AML-193 (cell line): ENCODE measurements at places on chromosomes 6 and 20.

GRCh38 chr6:53857318-53858094 lies 62.7 kb downstream of the LRRC1 start:
- no peak for DNase-seq

- DNase-seq: no peak
Measured at GRCh38 chr20:3405696-3406358, 1.6 kb downstream of the DNAAF9 start.

DNA sequence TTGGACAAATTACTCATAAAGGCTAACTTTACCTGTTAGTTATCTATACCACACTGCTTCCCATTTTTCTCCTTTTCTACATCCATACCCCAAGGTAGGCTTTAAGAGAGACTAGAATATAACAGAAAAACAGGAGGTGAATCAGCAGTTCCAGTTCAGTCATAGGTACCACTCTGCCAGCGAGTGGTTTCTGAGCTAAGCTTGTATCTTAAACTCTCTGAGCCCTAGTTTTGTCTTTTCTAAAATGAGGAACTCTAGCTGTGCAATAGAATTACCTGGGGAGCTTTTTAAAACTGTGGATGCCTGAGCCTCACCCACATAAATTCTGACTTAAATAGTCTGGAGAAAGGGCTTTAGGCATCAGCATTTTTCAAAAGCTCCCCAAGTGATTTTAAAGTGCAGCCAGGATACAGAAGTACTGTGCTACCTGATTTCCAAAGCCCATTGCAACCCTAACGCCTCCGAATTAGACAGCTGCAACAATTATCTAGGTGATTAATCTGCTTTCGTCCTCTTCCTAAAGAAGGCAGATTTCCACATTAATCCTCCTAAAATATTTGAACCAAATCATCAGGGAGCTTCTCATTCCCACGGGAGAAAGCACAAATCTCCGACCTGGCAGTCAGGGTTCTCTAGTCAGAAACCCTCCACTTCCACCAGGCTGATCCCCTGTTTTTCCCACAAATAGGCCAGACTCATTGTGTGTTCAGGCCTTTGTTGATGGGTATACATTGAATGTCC lies 37.4 kb upstream of the RPL7L1 start:
- no peak for DNase-seq

DNA sequence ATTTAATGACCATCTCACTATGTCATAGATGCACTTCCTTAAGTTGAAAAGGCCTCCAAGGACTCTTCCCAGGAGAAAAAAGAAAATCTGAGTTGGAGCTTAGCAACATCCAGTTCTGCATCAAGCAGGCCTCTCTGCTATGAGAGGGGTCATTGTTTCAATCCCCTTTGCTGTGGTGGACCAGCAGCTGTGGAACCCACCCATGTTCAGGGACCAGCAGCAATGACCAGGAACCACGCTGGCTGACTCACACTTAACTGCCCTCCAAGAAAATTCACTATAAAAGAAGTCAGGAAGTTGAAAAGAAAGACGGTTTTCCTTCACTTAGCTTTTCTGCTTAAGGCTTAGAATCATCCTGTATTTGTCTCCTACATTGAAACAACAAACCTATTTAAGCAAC lies 1062.4 kb upstream of the FLRT3 start:
- DNase-seq: no peak

- DNase-seq: no peak
Measured at GRCh38 chr20:3628502-3629314, 34.5 kb downstream of the GFRA4 start.

GRCh38 chr6:137405806-137406205 lies 88.4 kb downstream of the OLIG3 start:
- no peak for DNase-seq

DNA sequence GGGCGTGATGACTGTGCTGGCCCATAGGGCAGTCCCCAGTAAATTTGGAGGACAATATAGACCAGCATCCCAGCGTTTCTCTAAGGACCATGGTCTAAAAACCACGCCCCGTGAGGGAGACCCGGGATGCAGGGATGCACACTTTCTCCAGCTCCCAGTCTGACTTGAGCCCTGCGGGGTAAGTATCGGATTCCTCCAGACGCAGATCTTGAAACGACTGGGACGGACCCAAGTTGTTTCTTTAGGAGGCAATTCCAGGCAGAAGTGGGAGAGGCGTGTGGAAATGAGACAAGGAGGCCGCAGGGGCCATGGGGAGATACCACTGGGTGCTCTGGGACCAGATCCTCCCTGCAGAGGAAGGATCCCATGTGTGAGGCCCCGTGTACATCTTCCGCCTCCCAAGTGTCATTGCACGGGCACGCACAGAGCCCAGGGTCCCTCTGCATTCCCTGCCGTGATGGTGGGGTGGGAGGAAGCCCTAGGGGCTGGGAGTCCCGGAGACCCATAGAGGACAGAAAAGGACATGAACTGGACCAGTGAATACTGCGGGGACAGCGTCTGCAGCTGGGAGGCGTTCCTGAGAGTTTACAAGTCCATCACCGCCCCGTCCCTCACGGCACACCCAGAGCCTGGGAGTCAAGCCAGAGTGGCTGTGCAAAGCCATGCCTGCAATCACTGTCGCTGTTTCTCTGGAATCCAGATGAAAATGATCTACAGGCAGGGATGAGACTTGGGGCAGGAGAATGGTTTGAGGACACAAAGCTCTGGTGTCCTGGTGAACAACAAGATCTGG lies 522.9 kb downstream of the CDH26 start:
- DNase-seq: no peak

GRCh38 chr6:44712353-44713111 lies 325.0 kb downstream of the CDC5L start:
- DNase-seq: no peak

DNA sequence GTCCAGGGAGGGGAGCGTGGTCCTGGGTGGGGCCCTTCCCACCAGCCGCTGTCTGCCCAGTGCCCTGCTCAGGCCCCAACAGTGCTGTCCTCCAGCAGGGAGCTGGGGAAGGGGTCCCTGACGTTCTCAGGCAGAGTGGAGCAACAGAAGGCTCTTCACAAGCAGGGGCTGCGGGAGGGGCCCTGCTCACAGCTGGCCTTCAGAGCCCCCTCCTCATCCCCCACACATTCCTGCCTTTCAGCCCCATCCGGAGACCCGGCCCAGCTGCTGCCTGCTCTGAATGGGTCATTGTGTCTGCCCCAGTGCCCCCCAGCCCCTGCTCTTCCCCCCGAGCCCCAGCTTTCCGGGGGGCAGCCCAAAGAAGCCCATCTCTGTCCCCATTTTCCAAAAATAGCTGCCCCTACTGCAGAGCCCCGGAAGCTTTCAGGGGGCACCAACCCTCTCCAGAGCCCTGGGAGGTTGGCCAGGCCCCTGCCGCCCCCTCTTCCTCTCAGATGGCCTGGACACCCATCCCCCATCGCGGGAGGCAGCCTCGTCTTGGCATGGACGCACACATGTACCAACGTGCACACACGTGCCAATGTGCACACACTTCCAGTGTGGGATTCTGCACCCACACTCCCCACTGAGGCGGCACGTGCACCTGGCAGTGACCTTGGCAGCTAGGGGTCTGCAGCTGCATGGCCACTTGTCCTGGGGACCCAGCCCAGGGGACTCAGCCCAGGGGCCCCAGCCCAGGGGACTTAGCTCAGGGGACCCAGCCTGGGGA lies 3.7 kb downstream of the COL20A1 start:
- no peak for DNase-seq

DNA sequence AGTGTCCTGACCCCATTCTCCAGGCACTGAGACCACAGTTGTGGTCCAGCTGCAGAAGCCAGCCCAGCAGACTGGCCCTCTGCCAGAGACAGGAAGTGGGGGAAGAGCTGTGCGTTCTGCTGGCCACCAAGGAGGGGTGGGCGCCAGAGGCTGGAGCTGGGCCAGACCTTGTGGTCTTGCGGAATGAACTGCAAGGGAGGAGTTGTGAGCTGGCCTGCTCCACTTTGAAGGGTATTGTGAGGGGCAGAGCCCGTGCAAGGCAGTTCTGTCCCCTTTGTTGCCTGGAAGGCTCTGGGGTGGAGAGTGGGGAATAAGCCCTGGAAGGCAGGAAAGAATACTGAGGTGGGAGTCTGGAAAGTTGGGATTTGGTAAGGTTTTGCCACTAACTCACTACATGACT lies 3.6 kb upstream of the MDFI start:
- no peak for DNase-seq

- DNase-seq: no peak
Measured at GRCh38 chr6:40474937-40475336, 112.2 kb downstream of the LRFN2 start.

GRCh38 chr6:166772518-166772917 lies 145.5 kb upstream of the RPS6KA2 start:
- DNase-seq: no peak

- DNase-seq: no peak
Measured at GRCh38 chr6:50591135-50591534, 122.2 kb upstream of the TFAP2D start.

- no peak for DNase-seq
Measured at GRCh38 chr6:129660346-129660676, 49.7 kb downstream of the ARHGAP18 start.

GRCh38 chr6:64520050-64520449 lies 884.4 kb downstream of the PHF3 start:
- DNase-seq: no peak

DNA sequence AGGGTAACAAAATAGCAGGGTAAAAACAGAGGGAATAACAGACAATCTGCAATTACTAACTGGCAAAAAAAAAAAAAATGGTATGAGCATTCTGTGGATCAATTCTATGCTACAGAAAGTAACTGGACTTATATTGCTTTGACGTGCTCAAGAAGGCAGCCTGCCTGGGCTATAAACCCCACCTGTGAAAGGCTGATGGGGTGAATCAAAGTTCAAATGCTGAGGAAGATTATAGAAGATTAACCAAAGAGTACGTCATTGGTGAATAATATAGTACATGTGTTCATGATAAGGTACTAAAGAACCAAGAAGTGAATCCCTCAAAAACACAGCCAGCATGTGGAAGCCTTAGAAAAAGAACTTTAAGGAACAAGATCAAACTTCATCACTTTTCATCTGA lies 441.9 kb upstream of the PTCHD4 start:
- no peak for DNase-seq

- DNase-seq: no peak
Measured at GRCh38 chr20:39745380-39745779, 783.2 kb downstream of the DHX35 start.

DNA sequence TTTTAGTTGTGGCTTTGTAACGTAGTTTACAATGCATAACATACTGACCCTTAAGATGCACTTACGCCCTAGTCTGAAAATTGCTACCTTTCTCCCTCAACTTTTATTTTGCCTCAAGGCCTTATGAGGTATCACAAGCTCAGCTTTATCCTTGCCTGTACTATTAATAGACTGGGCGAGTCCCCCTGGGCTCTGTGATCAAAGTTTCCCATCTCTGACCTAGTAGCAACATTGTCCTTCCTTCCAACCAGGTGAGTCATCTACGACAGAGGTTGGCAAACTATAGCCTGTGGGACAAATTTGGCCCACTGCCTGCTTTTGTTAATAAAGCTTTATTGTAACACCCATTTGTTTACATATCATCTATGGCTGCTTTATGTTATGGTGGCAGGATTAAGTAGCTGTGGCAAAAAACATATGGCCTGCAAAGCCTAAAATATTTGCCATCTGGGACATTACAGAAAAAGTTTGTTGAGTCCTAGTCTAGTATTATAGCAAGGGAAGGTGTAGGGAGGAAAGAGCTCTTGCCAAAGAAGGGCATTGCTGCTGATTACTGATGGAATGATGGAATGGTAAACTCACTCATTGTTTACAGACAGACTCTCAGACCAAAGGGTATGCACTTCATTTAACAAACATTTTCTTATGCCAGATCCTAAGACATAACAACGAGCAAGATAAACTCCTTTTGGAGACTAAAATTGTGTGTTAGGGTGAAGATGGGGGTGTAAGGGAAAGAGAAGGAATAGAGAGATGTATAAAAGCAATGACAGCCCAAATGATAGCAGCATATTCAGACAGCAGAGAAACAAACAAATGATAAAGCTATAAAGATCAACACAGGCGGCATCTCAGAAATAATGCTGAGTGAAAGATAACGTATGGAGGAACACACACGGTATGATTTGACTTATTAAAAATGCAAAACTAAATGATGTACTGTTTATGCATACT lies 74.2 kb downstream of the SLC22A23 start:
- DNase-seq: no peak

- DNase-seq: peak; percentile 7
Measured at GRCh38 chr20:40892642-40893041, 136.0 kb upstream of the TOP1 start.

DNA sequence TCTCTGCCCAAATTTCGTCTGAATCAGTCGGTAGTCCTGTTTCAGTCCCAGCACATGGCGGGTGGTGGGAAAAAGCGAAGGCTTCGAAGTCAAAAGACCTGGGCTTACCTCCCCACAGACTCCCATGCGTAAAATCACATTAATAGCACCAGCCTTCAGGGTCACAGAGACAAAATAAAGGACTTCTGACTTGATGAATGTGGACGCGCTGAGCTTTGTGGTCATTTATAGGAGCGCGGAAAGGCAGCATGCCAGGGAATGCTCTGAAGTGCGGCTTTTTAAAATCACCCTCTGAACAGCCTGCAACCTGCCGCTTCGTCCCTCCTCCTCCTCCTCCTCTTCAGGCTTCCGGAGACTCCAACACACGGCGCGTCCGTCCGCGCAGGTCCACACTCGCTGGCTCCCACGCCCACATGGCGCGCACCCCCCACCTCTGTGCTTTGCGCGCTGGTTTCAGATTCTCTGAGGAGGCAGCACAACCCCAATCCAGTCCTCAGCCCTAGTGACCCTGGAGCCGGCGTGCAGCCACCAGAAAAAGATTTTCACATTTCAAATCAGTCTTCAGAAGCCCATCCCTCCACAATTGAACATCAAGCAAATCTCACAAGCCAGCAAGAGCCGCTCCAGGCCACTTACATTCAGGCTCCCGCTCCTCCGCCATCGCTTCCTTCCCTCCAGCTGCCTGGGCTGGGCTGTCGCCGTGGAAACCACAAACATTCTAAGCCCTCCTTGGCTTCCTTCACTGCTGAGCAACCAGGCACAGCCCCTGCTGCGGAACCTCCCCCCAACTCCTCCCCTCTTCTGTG lies at the start of gene C6orf118:
Gene C6orf118, minus strand, starts transcription at position 680 of the 806 bp plus-strand sequence. Its CDS starts 19 bp downstream, at position 661.
- no peak for DNase-seq

GRCh38 chr6:16948396-16948795 lies 153.5 kb upstream of the STMND1 start:
- DNase-seq: no peak

DNA sequence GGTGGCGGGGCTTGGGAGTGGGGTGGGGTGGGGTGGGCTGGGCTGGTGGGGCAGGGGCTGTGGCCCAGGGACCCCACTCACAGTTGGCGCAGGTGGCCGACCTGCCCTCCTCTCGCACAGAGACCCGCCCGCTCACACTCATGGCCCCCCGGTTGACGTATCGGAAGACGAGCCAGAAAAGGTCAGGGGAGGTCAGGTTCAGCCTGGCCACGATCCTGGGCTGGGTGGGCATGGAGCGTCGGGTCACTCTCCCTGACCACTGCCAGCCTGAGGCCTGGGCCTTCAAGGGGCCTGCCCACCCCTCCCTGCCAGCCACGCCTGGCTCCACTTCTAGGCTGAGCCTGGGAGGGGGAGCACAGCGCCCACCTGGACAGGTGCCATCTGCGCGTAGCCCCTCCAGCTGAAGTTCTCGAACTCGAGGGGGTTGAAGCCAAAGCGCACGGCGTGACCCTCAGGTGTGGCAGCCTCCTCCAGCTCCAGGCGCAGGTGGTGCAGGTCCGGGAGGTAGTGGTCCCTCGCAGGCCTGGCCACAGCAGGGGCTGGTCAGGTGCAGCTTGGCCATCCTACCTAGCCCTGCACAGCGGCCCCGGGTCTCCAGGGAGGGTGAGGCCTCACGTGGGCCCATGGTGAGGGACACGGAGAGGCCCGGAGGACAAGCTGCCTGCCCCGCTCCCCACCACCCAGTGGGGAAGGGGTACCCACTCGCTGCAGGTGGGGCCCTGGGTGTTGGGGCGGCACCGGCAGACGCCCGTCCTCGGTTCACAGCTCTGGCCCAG lies 31.2 kb downstream of the ADRM1 start:
- no peak for DNase-seq
